ENCODE measurements at places on chromosomes 5 and 9.

- no peak for DNase-seq
Observed at GRCh38 chr9:10633785-10634184, 21.0 kb upstream of the PTPRD start.

- no peak for DNase-seq
Observed at GRCh38 chr5:148938522-148938882, 112.1 kb downstream of the ADRB2 start.

DNA sequence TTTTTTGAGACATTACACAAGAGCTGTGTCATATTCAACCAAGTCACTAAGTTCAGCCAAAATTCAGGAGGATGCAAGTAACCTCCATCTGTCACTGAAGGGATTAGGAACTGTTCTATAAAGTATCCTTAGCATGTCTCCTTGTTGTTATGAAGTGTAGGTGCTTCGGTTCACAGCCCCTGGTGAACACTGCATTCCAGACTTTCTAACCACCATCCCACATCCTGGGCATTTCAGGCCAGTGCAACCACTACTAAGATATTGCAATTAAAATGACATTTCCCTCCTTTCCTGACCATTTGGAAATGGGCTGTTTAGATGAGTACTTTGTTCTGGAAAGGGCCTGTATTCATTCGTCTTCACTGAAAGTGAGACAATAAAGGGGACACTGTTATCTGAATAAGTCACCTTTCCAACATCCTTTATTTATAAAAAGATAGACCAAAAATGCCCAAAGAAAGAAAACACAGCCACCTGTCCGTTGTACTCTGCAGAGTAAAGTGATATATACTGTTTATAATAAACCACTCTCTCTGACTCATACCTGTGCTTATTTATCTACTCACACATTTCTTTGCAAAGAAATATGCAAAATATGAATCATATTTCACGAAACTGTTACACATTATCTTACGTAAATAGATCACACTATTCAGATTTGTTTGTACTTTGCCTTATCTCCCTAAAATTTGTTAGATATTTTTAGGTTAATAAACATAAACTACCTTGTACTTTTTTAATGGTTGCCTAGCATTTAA, 861.9 kb downstream of the CDH18 start:
- DNase-seq: no peak

GRCh38 chr5:96627792-96628398, 34.3 kb upstream of the CAST start:
- no peak for DNase-seq

DNA sequence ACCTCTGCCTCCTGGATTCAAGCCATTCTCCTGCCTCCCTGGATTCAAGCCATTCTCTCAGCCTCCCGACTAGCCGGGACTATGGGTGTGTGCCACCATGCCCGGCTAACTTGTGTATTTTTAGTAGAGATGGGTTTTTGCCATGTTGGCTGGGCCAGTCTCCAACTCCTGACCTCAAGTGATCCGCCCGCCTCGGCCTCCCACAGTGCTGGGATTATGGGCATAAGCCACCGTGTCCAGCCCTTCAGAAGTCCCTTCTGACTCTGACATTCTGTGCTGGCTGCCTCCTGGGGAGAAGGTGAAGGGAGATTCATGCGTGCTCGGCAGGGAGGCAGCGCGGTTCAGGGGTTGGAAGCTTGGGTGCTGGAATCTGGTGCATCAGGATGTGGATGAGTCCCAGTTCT, 28.8 kb downstream of the PRRX2 start:
- DNase-seq: no peak

GRCh38 chr9:5879419-5880181, 11.1 kb upstream of the MLANA start:
- DNase-seq: no peak

GRCh38 chr5:22242532-22242931, 610.6 kb downstream of the CDH12 start:
- DNase-seq: no peak

DNA sequence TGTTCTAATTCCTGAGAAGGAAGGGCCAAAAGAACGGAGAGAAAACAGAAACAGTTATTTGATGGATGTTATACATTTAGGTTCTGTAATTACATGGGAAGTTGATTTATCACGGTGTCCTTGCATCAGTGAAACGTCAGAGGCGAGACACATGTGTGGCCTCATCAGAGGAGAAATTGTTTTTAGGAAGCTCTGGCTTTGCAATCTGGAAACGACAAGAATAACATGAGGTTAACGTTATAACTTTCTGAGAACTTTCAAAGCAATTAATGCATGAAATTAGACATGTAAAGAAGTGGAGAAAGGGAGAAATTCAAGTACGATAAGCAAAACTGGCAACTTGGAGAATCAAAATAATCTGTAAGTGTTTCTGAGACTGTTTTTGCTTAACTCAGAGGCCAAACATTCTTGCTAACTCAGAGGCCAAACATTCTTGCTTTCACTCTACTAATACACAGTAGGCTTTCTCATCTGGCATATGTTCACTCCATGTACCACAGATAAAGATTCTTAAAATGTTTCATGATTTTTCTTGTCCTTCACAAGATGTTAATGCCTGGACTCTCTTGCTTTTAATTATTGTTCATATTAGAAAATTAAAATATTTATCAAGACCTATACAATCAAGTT, 933.0 kb downstream of the TLE4 start:
- no peak for DNase-seq

DNA sequence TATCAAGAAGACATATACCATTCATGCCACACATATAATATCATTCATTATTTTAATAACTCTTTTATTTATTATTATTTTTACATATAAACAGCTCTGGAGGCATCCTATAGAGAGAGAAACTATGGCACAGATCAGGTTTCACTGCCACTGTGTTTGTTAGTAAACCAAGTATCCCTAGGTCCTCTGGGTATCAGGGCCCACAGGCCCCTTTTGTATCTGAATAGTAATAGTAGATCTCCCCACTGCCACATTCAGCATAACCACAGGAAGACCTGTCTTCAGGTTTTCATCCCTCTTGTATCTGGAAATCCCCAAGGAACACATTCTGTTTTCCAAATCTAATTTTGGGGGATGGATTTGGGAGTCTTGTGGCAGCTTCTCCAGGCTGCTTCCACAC, 94.0 kb downstream of the SPATA31D1 start:
- no peak for DNase-seq

Data from AG04450 (cell line).